ENCODE measurements at places on chromosomes 1 and 21.

DNA sequence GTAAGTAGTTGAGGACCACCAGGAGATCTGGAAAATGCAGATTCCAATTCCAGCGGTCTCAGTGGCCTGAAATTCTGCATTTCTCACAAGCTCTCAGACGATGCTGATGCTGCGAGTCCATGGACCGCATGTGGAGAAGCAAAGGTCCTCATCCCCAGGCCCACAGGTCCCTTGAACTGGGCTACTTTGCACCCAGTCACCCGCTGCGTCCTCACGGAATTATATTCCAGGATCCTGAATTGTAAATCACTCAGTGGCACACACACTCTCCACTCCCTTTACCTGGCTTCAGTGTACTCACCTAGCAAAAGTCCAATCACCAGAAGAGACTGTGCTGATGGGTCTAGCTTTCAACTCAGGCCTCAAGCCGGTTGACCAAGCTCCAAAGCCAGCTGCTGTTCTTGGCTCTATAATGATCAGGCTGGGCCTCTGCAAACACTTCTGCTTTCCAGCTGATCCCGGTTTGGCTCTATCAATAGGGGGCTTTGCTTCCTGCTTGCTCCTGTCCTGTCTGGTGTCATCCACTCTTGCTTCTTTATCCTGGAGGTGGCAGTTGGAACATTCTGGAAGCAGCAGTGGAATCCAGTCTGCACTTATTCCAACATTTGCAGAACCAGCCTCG lies 904 bp upstream of the RPL22 start:
- DNase-seq: no peak

GRCh38 chr1:47840393-47841190 lies 156.6 kb downstream of the TRABD2B start:
- no peak for DNase-seq

- DNase-seq: no peak
These were observed 973 bp downstream of the SDF4 start for GRCh38 chr1:1230656-1231399.

DNA sequence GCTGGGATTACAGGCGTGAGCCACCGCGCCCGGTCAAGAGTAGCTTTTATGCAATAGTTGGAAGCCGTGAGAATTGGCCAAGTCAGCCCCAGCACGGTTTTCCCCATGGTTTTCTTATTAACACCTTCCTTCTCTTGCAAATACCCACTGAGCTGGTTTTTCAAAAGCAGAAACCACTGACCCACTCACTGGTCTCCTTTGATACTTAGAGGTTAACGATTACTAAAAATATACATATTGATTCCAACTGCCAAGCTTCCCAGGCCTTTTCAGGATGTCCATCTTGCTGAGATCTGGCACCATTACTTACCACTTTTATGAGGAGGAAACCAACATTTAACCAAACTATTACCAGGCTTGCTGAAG lies 25.9 kb upstream of the TARDBP start:
- DNase-seq: no peak

DNA sequence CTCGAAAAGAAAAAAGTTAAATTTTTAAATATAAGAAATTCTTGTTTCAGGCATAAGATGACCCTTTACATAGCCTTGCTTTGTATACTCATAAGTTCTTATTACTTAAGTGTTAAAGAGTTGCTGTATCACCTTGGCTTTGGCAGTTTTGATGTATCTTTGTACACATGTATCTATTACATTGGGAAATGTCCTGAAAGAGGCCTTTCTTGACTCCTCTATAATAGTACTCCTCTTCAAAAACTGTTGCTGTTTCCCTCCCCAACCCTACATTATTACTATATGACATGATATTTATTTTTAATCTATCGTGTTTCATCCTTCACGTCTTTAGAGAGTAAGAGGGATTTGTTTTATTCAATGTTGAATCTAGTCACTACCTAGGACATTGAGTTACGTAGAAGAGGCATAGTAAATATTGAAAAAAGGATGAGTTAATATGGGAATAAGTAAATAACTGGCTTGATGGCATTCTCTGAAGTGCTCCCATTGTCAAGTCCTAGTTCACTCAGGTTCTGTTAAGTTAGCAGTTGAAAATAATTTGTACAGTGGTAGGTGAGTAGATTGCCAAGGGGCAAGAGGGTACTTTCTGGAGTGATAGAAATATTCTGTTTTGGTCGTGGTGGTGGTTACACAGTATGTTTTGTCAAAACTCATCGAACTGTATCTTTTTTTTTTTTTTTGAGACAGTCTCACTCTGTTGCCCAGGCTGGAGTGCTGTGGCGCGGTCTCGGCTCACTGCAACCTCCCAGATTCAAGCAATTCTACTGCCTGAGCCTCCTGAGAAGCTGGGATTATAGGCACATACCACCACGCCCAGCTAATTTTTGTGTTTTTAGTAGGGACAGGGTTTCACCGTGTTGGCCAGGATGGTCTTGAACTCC lies 8.2 kb downstream of the THRAP3 start:
- no peak for DNase-seq

DNA sequence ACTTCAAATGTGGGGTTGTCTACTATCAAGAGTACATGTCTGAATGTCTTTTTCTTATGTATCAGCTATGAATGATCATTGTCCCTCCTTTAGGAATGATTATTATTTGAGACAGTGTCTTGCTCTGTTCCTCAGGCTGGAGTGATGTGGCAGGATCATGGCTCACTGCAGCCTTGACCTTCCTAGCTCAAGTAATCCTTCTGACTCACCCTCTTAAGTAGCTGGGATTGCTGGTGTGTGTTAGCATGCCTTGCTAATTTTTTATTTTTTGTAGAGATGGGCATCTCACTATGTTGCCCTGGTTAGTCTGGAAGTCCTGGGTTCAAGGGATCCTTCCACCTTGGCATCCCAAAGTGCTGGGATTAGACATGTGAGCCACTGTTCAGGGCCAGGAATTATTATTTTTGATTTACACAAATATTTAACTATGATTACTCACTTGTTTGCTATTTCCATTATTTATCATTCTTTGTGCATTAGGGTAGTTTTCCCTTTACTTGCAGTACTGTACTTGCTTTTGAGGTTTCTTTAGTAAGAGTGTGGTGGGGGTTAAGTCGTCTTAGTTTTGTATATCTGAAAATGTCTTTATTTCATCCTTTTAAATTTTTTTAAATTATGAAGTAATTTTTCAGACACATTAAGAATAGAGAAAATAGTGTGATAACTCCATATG lies 12.8 kb downstream of the S100A7 start:
- no peak for DNase-seq

DNA sequence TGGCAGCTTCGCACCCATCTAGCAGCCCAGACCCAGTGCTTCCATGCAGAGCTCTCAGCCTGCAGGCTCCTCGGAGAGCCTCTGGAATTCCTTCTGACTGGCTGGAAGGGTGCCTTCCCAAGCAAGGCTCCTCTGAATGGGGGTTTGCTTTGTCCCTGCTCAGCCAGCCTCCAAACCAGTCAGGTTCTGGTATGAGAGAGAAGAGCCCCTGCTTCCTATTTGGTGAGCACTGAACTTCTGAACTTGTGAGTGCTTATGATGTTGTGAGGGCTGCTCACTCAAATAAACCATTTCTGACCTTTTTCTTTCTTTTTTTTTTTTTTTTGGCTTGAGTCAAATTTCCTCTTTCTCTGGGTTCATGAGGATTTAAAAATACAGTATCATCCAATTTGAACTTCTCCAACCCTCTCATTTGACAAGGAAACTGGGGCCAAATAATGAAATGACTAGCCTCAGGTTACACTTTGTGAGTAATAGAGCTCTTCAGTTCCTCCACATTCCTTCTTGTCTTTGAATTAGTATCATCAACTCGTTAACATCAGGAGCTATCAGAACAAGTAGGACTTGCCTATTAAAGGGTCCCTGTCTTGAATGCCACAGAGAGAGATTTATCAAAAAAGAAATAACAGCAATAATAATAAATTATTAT lies 39.6 kb downstream of the GFI1 start:
- no peak for DNase-seq

- DNase-seq: no peak
These were observed 130.3 kb upstream of the PLXNA2 start for GRCh38 chr1:208374391-208374941.

DNA sequence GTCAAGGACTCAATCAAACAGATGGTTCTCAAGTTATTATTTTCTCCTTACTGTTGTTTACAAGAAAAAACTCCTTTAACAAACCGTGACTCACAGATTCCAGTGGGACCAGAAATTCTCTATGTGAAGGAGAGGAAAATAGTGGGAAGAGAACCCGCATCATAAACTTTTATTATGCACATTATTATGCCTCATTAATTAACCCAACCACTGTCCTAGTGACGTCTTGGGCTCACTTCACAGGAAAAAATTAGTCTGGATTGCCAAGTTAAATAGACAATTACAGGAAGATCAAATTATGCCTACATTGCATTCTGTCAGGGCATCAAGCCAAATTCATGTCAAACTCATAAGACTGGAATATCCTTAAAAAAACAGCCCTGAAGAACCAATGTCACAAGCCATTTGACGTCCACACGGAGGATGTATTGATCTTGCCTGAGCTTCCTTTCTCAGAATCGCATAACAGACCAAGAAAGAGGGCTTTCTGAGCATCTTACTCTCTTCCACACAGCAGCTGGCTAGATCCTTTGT lies 347.8 kb downstream of the DUSP10 start:
- no peak for DNase-seq

GRCh38 chr1:70314706-70315304 lies 39.7 kb downstream of the ANKRD13C start:
- no peak for DNase-seq

GRCh38 chr21:38538353-38538752 lies 40.1 kb upstream of the ERG start:
- no peak for DNase-seq

- no peak for DNase-seq
These were observed 4.2 kb downstream of the PROK1 start for GRCh38 chr1:110455151-110455550.

GRCh38 chr1:192700834-192701271 lies 64.9 kb downstream of the RGS13 start:
- no peak for DNase-seq

- no peak for DNase-seq
These were observed 39.7 kb downstream of the MAP3K21 start for GRCh38 chr1:233367057-233367803.

DNA sequence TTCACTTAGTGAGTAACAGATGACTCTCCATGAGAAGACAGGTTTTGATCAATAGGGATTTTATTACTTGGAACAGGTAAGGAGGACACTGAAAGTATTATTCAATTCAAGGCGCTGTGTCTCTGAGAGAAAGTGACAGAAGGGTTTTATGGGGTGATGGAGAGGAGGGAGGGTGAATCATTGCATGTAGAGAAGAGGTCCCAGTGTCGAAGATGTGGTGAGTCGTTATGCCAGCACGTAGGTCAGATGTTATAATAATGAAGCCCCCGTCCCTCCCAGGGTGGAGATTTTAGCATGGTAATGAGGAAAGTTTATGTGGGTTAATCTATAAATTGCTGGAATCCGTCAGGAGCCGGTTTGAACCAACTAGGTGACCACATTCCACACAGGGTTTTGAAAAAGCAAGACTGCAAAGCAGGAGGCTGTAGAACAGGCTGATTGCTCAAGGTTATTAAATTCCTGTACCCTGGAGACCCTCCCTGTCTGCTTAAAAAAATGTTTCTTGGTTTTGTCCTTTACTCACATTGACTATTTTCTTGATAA lies 586.4 kb upstream of the TMPRSS15 start:
- no peak for DNase-seq

DNA sequence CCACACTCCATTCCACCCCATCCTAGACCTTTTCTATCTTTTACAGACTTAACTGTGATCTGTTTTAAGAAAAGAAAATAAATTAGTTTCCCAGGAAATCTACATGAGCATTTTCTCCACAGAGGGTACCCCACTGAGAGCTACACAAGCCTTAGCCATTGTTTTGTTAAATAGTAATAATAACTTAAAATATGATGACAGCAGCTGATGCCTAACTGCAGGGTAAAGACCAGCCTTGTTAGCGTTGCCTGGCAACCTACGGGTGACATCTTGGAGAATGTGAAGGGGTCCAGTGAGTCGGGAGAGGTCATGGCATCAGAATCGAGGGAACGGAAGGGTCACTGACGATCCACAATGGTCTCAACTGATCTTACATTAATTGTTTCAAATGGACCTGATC lies 233.2 kb upstream of the PBX1 start:
- DNase-seq: no peak

GRCh38 chr1:17125756-17126237 lies 6.5 kb upstream of the PADI2 start:
- peak; percentile 57 for DNase-seq

- DNase-seq: no peak
These were observed 11.1 kb downstream of the PRXL2B start for GRCh38 chr1:2597441-2598328.

GRCh38 chr1:168391851-168392681 lies 111.4 kb downstream of the TBX19 start:
- DNase-seq: no peak

DNA sequence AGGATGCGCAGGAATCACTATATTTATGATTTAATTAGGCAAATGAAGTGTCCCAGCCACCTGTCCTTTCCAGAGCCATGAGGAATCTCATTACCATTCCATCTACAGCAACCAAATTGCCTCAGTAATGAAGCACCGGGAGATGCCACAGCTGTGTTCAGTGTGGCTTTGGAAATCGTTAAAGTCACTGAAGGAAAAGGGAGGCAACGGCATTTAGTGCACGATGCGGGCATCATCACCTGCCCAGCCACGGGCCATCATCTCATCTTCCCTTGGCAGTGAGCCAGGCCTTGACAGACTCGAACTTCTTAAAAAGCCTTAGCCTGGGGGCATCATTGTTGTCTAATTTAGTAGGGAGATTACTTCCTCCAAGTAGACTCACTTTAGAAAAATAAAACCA lies 67.8 kb downstream of the CNIH3 start:
- no peak for DNase-seq

- no peak for DNase-seq
These were observed 33.1 kb downstream of the NFIA start for GRCh38 chr1:61115436-61115835.

GRCh38 chr1:216641669-216642460 lies 81.4 kb downstream of the ESRRG start:
- no peak for DNase-seq

GRCh38 chr1:109969907-109970306 lies 14.7 kb upstream of the AHCYL1 start:
- DNase-seq: no peak

- DNase-seq: no peak
These were observed 19.0 kb upstream of the DNASE2B start for GRCh38 chr1:84379138-84379916.
